Epithelial cell of prostate (primary cell): ENCODE measurements at places on chromosomes 11 and 22.

DNA sequence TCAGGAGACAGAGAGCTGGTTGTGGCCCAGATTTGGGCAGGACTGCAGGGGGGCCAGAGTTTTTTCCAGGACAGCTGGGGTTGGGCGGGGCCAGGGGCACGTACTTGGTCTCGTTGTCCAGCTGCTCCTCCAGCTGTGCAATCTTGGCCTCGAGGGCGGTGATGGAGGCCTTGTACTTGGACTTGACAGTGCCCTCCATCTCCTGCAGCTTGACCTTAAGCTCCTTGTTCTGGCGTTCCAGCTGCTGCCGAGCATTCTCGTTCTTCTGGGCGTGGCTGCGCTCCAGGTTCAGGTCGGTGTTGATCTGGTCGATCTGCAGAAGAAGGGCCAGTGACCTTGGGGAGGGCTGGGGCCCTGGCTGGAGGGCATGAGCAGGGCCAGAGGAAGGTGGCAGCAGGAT, 32.1 kb downstream of the APOL1 start:
- no peak for DNase-seq

GRCh38 chr22:17836992-17837742, 62.9 kb upstream of the BID start:
- DNase-seq, result no peak

DNA sequence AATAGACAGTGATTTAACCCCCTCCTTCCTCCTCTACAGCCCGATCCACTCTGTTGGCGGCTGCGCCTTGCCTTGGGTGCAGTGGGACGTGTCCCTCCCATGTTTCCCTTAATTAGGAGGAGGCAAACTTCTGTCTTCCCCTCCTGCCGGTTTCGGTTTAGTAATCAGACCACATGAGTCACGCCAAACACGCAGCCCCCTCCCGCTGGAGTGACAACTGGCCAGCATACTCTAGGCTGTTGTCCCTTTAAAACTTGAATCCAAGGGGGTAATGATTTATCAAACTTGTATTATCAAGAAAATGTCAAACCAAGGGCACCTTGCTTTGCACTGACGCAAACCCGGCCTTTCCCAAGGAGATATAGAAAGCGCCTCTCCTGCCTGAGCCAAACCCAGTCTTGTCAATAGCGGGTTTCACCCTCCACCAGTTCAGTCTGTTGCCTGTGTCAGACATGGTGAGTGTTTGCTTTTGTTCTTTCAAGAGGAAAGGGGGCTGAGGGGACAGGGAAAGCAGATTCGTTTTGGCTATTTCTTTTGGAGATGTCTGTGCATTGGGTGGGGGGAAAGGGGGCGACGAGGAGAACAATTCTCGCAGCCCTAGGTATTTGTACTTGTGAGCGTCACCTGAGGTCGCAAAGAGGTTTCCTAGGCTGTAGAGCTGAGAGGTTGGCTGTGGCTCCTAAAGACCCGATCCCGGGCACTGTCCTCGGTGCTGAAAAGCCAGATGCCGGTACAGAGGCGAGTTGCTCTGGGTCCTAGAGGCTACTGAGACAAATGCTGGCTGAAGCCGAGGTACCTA, at the start of gene SLC6A5:
TSS of gene SLC6A5 (plus strand) at position 388 of the 799 bp plus-strand sequence. CDS start at position 453, 65 bp downstream.
- DNase-seq, result no peak

DNA sequence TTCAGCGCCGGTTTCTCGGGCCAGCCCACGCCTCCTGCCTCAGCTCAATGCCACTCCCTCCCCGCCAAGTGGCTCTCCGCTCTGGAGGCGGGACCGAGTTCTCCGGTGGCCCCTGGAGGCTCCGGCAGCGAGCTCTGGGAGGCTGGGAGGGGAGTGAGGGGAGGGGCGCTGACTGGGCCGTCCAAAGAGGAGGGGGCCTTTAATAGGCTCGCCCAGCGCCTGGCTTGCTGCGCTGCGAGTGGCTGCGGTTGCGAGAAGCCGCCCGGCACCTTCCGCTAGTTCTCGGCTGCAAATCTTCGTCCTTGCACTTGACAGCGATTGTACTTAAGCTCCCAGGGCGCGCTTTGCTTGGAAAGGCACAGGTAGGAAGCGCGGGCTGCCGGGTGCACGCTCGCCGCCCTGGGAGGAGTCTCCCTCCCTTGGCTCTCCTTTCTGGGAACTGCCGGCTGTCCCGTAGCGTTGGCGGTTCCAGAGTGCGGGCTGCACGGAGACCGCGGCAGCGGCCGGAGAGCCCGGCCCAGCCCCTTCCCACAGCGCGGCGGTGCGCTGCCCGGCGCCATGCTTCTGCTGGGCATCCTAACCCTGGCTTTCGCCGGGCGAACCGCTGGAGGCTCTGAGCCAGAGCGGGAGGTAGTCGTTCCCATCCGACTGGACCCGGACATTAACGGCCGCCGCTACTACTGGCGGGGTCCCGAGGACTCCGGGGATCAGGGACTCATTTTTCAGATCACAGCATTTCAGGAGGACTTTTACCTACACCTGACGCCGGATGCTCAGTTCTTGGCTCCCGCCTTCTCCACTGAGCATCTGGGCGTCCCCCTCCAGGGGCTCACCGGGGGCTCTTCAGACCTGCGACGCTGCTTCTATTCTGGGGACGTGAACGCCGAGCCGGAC, at the start of gene ADAMTS15:
TSS of gene ADAMTS15 (plus strand) at position 230 of the 894 bp plus-strand sequence. CDS start at position 559, 329 bp downstream.
- peak; percentile 57 for DNase-seq

DNA sequence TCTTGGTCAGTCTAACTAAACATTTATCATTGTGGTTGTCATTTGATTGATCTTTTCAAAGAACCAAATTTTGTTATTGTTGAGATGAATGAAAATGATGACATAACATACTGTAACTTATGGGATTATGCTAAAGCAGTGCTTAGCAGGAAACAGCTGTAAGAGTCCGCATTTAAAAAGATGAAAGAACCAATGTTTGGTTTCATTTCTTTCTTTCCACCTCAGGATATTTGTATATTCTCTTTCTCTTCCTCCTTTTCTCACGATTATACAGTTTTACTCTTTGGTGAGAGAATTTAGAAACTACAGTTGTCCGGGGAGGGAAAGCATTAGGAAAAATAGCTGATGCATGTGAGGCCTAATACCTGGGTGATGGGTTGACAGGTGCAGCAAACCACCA, 23.1 kb downstream of the PIH1D2 start:
- DNase-seq, result no peak

- DNase-seq, result no peak
These were observed 2.2 kb upstream of the RPS6KA4 start for GRCh38 chr11:64356498-64357411.
